H9 (cell line): ENCODE measurements at places on chromosomes 3 and 15.

DNA sequence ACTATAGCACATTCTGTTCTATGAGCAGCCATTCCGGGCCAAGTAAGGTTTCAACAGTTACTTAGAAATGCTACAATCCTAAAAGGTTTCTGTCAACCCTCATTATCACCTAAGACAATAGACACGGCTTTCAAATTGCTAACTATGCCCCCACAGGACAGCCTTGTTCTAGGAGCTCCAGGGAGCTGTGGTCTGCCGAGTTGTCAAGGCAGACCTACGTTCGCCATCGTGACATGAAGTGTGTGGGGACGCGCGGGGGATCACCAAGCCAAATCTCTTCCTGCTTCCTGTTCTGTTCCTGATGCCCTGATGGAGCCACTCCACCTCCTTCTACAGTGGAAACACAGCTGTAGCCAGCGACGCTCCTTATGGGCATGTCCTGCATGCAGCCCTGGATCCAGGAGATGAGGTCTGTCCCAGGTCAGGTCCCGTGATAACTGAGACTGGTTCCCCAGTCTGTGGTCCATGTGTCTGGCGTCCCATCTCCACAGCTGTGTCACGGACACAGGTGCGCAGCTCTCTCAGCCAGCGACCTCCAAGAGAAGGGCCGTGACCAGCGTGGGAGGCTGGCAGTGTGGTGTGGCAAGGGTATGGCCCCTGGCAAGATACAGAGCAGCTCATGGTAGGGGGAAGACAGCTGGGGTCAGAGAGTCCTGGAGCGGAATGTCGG, 82.8 kb downstream of the PCSK6 start:
- H3K27ac ChIP-seq = no peak overlapping the region
- H3K36me3 ChIP-seq = no peaks in the 10 kb centered on the region
- no peak overlapping the region for H3K4me3 ChIP-seq
- H3K27me3 ChIP-seq = no peaks in the 10 kb centered on the region
- no peak for DNase-seq
- H3K4me1 ChIP-seq = no peaks in the 10 kb centered on the region

DNA sequence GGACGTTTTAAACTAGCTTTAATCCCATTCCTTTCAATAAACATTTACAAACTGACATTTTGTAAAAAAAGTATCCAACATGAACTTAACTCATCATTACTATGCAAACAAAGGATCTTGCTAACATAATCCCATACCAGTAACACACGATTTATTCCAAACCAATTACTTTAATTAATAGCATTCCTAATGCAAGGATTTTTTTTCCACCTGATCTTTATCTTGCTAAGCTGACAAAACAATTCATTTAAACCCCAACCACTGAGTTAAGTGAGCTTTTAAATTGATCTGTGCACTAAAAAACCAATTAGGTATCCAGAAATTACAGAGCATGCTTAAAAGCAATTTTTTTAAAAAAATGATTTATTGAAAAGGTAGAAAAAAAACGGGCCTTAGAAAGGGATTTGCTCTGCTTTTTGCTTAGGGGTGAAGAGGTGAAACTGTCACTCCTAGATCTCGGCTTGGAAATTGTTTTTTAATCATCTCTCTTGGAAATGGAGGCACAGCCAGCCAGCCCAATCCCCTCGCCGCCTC, 1.2 kb downstream of the SH3BP5 start:
- H3K27me3 ChIP-seq = no peaks in the 10 kb centered on the region; the same call in 1 of the 2 replicates
- no peak overlapping the region for H3K27ac ChIP-seq
- no peaks in the 10 kb centered on the region; the same call in 1 of the 2 replicates for H3K4me1 ChIP-seq
- H3K36me3 ChIP-seq = peaks cover 5% of the 10 kb centered on the region; the same call in 1 of the 2 replicates

DNA sequence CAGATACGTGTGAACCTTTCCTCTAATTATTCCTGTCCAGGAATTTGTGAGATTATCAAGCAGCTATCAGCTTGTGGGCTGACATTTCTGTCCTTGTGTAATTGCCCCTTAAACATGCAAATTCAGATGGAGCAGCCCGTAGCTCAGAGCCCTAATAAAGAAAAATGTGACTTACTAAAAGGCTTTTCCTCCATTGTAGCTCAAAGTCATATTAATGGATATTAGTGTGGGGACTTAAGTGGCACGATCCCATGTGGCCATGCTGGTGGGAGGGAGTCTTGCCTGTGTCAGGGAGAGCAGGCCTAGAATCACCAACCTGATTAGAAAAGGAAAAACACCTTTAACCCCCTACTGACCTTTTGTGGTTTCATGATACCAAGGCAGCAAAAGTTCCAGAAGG, 399.2 kb downstream of the LRTM1 start:
- DNase-seq = no peak
- H3K27ac ChIP-seq = no peak overlapping the region
- peaks cover 3% of the 10 kb centered on the region; the same call in 2 of the 3 replicates for H3K36me3 ChIP-seq
- no peaks in the 10 kb centered on the region for H3K4me1 ChIP-seq
- no peak overlapping the region for H3K4me3 ChIP-seq
- no peaks in the 10 kb centered on the region for H3K27me3 ChIP-seq

DNA sequence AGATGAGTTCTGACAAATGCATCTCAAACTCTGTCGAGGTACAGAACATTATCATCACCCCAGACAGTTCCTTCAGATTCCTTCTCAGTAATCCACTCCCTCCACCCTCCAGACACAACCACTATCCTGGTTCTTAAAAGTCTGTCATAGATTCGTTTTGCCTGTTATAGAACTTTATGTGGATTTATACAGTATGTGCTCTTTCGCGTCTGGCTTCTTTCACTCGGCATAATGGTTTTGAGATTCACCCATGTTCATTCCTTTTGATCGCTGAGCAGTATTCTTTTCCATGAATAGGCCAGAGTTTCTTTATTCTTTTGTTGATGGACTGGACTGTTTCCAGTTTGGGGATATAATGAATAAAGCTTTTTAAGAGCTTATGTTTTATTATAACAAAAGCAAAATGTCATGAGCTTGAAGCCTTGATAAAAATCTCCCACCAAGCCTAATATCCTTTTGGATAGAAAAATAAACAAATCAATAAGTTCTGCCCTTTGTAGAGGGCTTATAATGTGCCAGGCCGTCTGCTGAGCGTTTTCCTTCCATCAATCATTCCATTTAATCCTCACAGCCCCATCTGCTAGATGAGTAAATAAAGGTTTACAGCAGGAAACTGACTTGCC, 21.3 kb upstream of the RFTN1 start:
- H3K36me3 ChIP-seq = no peaks in the 10 kb centered on the region
- peaks cover 2% of the 10 kb centered on the region; the same call in 1 of the 2 replicates for H3K27me3 ChIP-seq
- H3K27ac ChIP-seq = no peak overlapping the region
- H3K4me3 ChIP-seq = no peak overlapping the region

- no peak overlapping the region for H3K27ac ChIP-seq
- peaks cover 11% of the 10 kb centered on the region for H3K36me3 ChIP-seq
- H3K27me3 ChIP-seq = no peaks in the 10 kb centered on the region
- no peaks in the 10 kb centered on the region for H3K4me1 ChIP-seq
- DNase-seq = peak; percentile 83
These were observed 40.1 kb upstream of the TAFA4 start for GRCh38 chr3:68972358-68972979.

DNA sequence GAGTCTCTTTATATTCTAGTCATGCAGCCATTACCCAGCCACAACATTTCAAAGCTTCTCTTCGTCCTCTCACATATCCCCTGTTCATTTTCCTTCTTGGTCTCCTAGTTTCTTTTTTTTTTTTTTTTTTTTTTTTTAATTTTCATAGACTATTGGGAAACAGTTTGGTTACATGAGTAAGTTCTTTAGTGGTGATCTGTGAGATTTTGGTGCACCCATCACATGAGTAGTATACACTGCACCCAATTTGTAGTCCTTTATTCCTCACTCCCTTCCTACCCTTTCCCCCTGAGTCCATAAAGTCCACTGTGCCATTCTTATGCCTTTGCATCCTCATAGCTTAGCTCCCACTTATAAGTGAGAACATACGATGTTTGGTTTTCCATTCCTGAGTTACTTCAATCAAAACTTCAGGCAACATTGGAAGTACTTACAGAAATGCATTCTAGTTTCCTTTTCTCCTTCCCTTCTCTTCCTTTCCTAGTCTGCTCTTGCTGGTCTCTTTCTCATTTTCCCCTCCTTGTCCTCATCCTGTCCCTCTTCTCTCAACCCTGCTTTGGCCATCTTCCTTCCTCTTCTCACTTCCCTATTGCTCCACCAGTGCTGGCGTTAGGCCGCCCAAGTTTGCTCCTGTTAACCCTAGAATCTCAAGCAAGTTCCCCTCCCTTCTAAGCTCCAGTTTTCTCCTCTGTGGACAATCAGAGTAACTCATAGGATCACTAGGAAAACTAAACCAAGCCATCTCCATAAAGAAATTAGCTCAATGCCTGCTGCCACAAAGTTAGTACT, 4.8 kb downstream of the ATP8B4 start:
- no peaks in the 10 kb centered on the region for H3K27me3 ChIP-seq
- H3K36me3 ChIP-seq = no peaks in the 10 kb centered on the region
- H3K27ac ChIP-seq = no peak overlapping the region
- no peak overlapping the region for H3K4me3 ChIP-seq

DNA sequence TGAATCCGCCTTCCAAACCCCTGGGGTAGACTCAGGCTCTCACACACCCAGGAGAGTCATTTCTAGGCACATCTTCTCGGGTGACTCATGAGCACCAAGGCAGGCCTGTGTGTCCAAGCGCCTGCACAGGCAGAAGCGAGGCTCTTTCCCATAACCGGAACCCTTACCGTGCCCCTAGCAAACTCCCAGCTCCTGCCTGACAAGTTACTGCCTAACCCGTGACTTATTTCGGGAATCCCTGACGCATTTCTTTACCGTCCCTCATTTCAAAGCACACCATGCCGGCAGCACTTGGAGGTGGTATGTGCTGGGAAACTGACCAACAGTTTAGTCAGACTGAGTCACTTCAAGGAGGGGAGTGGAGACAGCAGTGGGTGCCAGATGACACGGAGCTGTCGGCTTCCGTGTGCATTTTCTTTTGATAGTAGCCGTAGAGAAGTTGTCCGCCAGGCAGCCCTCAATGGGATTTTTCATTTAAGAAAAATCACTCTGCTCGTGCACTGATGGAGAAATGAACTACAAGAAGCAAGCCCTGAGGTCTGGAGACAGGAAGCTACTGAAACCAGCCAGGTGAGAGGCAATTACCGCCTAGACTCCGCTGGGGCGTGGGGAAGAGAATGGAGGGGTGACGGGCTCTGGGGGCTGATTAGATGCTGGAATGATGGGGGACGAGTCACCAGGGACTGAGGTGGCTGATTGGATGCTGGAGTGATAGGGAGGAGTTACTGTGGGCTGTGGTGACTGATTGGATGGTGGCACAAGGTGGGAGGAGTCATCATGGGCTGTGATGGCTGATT, 17.3 kb upstream of the HRH1 start:
- no peak overlapping the region for H3K4me3 ChIP-seq
- H3K27ac ChIP-seq = no peak overlapping the region
- H3K4me1 ChIP-seq = no peaks in the 10 kb centered on the region
- H3K27me3 ChIP-seq = no peaks in the 10 kb centered on the region
- no peaks in the 10 kb centered on the region for H3K36me3 ChIP-seq
- DNase-seq = peak; percentile 52

GRCh38 chr15:91135201-91136130, 35.4 kb downstream of the SV2B start:
- H3K27ac ChIP-seq = no peak overlapping the region
- no peaks in the 10 kb centered on the region for H3K36me3 ChIP-seq
- H3K4me1 ChIP-seq = no peaks in the 10 kb centered on the region; the same call in 1 of the 2 replicates
- H3K27me3 ChIP-seq = no peaks in the 10 kb centered on the region
- no peak for DNase-seq

GRCh38 chr3:7913283-7913682, 588.3 kb upstream of the LMCD1 start:
- H3K27ac ChIP-seq = no peak overlapping the region
- H3K36me3 ChIP-seq = no peaks in the 10 kb centered on the region
- H3K4me3 ChIP-seq = no peak overlapping the region
- no peaks in the 10 kb centered on the region; the same call in 1 of the 2 replicates for H3K4me1 ChIP-seq
- H3K27me3 ChIP-seq = no peaks in the 10 kb centered on the region

DNA sequence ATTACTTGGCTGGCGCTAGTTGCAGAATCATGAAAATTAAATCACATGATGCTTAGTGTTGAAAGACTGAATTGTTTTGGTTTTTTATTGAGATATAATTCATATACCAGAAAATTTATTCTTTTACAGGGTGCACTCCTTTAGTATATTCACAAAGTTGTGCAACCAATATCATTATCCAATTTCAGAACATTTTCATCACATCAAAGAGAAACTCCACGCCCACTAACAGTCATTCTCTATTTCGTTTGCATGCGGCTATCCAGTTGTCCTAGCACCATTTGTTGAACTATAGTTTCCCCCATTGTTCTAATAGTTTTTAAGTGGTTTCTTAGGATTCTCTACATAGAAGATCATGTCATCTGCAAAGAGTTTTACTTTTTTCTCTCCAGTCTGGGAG, 3.7 kb downstream of the EHD4 start:
- no peak for DNase-seq
- no peak overlapping the region for H3K27ac ChIP-seq
- no peaks in the 10 kb centered on the region for H3K27me3 ChIP-seq
- H3K4me3 ChIP-seq = no peak overlapping the region
- peaks cover 5% of the 10 kb centered on the region for H3K36me3 ChIP-seq
- H3K4me1 ChIP-seq = peaks cover 7% of the 10 kb centered on the region

DNA sequence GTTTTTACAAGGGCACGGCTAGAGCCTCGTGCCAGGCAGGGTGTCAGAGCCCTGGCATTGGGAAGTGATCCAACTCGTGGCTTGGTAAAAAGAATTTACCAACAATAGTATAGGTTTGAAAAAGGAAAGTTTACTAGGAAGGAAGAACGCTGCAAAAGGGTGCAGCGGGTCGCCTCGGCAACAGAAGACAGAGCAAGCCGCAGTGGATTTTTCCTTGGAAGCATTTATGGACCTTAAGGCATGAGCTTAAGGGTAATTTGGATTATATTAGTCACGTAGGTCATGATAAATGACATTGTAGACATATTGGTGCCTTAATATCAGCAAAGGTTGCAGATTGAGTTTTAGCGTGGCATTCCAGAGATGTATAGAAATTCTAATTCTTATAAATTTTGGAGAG, 163.4 kb upstream of the PPP2R3A start:
- H3K27ac ChIP-seq = no peak overlapping the region
- H3K27me3 ChIP-seq = no peaks in the 10 kb centered on the region; the same call in 1 of the 2 replicates
- H3K4me1 ChIP-seq = no peaks in the 10 kb centered on the region
- no peak overlapping the region for H3K4me3 ChIP-seq
- no peak for DNase-seq
- no peaks in the 10 kb centered on the region for H3K36me3 ChIP-seq

DNA sequence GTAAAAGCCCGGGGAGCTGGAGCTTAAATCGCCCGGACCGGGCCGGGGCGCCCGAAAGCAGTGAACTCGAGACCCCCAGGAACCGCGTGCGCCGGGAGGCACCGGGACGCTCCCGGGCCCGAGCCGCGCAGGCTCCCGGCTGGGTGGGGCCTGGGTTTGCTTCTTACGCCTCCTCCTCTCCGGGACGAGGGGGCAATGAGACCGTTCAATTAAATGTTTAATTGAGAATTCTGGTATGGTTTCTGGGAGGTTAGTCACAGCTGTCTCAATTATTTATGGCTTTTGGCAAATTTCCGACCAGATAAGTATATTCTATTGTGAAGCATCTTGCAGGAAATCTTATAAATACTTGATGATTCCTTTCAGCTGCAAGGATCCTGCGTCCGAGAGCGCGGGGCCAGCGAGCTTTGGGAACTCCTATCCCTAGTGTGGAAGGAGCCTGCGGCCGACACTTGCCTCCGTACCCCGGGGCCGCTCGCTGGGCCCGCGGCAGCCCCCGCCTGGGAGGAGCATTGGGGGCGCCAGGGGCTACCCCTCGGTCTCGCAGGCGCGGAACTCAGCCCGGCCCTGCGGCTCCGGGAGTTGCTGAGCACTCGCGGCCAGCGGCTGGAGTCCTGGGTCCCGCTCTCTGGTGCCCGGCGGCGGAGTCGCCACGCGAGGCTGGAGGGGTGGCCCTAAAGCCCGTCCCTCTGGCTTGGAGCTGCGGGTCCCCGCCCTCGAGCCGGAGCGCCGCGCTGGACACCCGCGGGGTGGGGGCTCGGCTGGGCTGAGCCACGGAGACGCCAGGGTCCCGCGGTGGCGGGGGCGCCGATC, 10.3 kb downstream of the ISL2 start:
- H3K4me3 ChIP-seq = peak overlapping the region; percentile 56
- H3K4me1 ChIP-seq = no peaks in the 10 kb centered on the region
- no peaks in the 10 kb centered on the region for H3K36me3 ChIP-seq
- no peak overlapping the region for H3K27ac ChIP-seq
- DNase-seq = peak; percentile 47
- peaks cover 47% of the 10 kb centered on the region for H3K27me3 ChIP-seq
